ENCODE measurements at places on chromosomes 7 and 10.
A peak's percentile ranks its signal among the peaks of the same experiment; 100 is the strongest.

DNA sequence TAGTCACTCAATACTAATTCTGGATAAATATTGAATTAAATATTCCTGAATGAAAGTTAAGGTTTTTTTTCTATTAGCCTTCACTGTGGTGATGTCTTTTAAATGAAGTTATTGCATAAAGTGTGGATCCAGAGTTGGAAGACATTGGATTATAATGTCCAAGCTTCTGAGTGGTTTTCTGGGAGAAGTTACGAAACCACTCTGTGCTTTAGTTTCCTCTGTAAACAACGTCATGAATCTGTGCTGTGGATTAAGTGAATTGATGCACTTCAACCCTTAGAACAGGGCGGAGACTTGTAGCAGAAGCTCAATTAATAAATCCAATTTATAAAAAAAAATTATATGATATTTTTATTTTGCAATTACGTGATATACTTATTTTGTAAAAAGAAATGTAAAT lies 271.7 kb downstream of the BICC1 start:
- no peak for DNase-seq

- DNase-seq, result no peak
Observed at GRCh38 chr7:130274296-130274695, 7.6 kb downstream of the CPA2 start.

DNA sequence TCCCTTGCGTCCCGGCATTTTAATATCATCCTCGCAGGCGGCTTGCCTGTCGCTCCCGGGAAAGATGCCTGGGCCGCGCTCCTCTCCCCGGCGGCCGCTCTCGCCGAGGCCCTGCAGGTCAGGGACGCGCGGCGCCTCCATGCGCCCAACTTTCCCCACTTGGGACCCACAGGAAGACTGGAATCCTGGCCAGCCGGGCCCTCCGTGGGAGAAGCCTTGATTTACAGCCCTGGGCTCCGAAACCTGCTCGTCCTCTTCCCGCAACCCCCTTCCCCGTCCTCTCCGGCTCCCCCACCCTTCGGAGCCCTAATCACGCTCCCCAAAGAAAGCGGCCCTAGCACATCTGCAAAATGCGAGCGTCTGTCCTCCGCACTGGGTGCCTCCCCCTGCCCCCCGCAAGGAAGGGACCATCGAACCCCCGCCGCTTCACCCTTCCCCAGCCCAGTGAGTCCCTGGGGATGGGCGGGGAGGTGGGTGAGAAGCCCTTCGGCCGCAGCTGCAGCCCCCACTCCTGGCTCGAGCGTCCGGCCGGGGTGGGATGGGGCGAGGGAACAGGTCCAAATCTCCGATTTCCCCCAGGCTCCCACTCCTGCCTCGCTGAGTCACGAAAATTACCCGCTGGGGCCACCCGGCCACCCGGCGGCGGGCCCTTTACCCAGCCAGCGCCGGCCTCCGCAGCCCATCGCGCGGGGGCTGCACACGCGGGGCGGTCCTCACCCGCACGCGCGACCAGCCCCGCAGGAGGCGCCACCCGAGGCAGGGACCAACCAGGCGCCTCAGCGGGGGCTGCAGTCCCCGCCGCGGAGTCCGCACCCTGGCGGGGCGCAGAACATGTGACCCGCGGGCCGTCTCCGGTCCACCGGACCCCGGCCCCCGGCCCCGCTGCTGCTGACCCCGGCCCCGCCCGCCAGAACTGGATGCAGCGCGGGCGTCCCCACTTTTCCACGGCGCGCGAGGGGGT lies 695 bp downstream of the HSPA12A start:
- DNase-seq, result no peak

DNA sequence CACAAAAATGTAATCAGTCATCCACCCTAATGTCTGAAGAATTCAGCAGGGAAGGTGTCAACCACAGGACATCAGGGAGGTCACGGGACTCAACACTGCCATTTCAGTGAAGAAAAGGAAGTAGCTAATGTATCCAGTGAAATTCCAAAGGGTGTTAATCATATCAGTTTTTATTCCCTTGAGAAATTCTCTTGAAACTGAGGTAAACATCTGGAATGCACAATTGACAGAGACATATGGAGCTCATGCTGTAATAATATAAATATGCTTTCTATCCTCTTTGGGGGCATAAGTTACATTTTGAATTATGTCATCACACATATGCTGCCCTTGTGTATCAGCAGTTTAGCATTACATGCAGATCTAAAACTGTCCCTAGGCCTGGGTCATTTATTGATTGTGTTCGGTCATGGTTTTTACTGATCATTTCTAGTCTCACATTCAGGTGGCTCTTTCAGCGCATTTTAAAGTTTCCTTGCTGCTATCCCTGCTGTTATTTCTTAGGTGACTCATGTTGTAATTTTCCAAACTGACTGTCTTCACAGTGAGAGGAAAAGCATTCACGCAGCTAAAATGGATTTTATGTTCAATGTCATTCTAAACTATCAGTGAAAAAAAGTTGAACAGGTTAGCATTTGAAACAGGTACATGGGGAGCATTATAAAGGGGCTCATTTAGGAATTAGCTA lies 273.9 kb downstream of the TSPAN12 start:
- peak; percentile 96 for DNase-seq

- DNase-seq, result peak; percentile 59
Observed at GRCh38 chr7:26155531-26156375, 3.8 kb downstream of the NFE2L3 start.

GRCh38 chr7:141785706-141786552 lies 4.1 kb upstream of the TAS2R5 start:
- DNase-seq, result peak; percentile 78

DNA sequence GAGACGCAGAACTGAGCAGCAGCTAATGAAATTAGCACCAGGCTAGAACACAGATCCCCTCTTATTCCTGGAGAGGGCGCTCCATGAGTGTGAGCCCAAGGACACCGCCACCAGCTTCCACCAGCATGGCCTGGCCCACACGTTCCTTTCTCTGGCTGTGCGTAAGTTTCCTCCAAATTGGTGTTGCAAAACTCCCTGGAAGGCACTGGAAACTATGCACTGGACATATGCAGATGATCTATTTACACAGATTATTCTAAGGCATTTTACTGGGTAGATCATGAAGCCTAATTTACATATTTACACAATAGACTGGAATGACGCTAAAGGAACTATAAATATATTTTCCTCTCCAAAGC lies 455.6 kb upstream of the FOXK1 start:
- DNase-seq, result no peak

DNA sequence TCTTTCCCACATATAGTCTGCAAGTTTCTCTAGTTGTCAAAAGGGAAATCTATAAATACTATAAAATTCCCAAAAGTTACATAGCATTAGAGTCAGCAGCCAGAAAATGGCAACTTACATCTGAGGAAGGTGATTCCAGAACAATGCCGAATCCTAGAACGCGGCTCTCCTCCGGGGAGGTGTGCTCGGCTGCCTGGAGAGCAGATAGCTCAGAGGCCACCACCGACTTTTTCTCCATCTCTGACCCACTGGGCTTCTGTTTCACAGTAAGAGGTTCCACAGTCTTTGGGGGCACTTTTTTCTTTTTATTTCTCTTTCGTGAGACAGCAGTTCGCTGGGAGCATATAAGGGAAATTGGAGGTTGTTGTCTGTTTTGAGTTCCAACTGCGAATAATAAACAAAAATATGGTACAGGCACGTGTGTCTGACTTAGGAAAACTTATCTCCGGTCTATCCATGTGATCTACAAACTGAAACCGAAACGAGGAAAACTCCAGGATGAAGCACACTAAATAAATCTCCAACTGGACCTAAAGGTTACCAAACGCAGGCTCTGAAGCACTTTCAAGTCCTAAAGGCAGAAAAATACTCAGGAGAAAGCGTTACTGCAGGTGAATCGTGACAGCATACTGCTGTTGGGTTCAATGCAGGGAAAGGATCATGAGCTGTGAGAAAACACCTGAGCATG lies 36.2 kb downstream of the BEND7 start:
- peak; percentile 3 for DNase-seq

GRCh38 chr10:8817299-8817698 lies 762.8 kb downstream of the GATA3 start:
- no peak for DNase-seq

GRCh38 chr7:128091106-128091505 lies 59.9 kb upstream of the LRRC4 start:
- no peak for DNase-seq

GRCh38 chr7:122304996-122305421 lies 459 bp upstream of the FEZF1 start:
- peak; percentile 29 for DNase-seq

DNA sequence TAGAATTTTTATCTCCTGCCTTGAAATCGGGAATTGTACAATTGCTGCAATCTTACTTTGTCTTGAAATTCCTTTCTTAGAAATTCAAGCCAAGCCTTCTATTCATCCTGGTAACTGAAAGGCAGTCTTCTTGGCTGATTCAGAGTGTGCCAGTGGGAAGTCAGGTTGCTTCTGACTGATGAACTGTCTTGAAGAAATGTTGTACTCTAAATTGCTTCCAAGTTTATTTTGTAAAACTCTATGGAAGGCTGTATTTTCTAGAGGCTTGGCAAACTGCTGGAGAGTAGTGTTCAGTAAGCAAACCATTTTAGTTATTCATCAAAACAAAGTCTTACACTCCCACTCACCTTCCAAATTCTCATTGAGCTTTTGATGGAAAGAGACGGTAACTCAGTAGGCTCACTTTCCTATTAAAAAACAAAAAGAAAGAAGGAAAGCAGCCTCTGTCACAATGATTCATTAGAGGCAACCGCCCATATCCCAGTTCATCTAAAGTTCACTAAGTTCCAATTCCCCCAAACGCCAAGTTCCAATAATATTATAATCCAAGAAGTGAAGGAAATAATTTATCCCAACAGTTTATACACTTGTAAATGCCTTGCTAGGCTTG lies 187.9 kb upstream of the MALRD1 start:
- DNase-seq, result peak; percentile 16

- DNase-seq, result no peak
Observed at GRCh38 chr10:56469482-56469881, 108.4 kb upstream of the ZWINT start.

DNA sequence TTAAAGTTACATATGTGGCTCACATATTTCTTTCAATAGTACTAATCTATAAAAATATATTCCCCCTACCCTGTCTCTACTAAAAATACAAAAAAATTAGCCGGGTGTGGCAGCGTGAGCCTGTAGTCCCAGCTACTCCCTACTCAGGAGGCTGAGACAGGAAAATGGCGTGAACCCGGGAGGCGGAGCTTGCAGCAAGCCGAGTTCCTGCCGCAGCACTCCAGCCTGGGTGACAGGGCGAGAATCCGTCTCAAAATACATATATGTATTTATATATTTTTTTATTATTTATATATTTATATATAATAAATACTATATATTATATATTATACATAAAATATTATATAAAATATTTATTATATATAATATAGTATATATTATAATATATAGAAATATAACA lies 69.7 kb upstream of the GRM3 start:
- DNase-seq, result no peak

GRCh38 chr7:13044309-13044708 lies 356.9 kb downstream of the ARL4A start:
- no peak for DNase-seq

GRCh38 chr7:27916372-27916771 lies 176.4 kb downstream of the TAX1BP1 start:
- no peak for DNase-seq

DNA sequence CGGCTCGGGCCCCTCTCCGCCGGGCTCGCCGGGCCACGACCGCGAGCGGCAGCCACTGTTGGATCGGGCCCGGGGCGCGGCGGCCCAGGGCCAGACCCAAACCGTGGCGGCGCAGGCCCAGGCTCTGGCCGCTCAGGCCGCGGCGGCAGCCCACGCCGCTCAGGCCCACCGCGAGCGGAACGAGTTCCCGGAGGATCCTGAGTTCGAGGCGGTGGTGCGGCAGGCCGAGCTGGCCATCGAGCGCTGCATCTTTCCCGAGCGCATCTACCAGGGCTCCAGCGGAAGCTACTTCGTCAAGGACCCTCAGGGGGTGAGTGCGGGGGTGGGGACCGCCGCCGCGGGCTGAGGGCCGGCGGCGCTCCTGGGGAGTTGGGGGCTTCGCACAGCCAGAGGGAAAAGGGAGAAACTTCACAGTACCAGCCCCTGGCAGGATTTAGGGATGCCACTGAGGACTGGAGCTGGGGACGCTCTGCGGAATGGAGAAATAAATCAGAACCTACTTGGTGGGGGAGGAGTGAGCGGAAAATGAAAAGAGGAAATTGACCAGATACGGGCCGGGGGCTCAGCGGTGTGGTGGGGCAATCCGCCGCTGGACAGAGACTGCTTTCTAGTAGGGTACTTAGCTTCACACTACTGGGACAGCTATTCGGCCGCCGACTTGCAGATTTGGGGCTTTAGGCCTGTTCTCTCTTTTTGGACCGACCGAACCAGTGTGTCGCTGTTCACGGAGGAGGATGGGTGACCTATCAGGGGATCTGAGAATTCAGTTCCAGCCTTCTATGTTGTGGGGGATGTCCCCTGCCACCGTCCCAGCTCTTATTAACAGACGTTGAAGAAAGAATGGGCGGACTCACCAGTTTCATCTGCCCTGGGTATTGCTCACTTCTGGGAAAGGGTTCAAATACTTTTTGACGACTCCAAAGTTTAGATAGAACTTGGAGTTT lies 669 bp downstream of the PI4K2A start:
- peak; percentile 52 for DNase-seq

DNA sequence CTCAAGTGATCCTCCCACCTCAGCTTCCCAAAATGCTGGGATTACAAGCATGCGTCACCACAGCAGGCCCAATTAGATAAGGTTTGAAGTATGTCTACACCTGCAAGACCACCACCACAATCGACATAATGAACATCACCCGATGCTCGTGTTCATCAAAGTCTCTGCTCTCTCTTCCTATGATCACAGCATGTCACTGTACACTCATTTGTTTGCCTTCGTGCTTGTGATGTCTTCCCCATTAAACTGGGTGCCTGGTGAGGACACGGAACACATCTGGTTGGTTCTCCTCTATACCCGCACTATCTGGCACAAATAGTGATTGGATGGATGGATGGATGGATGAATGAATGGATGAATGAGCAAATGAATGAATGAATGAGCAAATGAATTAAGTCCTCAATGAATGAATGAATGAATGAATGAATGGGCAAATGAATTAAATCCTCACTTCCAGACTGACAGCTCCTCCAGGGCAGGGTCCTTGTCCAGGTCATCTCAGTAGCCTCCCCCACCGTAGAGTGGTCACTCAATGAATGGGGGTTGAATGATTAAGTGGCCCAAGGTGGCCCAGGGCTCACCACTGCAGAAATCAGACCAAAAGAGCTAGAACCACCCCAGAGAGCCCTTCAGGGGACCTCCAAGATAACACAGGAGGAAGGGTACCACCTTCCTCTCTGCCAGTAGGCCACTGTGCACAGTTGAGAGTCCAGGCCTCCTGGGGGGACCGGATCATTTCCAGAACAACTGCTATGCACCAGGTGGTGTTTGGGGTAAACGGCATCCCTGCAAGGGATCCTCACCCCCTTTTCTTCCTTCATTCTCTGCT lies 101.9 kb upstream of the TNRC18 start:
- peak; percentile 60 for DNase-seq

- DNase-seq, result no peak
Observed at GRCh38 chr10:12869427-12869826, 132.1 kb downstream of the CCDC3 start.

DNA sequence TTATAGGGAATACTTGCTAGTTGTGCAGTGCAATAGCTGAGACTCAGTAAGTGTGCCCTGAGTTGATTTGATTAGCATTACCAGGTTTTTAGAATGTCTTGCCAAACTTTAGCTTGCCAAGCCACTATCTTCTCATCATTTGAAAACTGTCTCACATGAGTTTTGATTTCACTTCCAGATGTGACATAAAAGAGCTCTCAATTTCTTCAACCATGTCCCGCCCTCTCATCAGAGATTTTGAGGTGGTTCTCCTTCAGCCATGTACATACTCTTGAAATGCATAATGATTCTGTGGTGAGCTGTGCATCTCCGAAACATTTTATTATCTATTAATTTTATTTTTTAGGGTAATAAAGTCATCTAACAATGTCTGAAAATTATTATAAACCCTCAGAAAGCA lies 215.0 kb upstream of the SEMA3E start:
- no peak for DNase-seq

Measured in choroid plexus epithelial cell (primary cell).